ENCODE measurements at places on chromosomes 16 and 17. TPM values are rescaled to one million over a fixed set of nuclear protein-coding genes. Genes with fewer than 3 reads are reported as not detected.

- no peak for DNase-seq
Measured at GRCh38 chr17:69999253-69999652, 75.8 kb upstream of the KCNJ16 start.

DNA sequence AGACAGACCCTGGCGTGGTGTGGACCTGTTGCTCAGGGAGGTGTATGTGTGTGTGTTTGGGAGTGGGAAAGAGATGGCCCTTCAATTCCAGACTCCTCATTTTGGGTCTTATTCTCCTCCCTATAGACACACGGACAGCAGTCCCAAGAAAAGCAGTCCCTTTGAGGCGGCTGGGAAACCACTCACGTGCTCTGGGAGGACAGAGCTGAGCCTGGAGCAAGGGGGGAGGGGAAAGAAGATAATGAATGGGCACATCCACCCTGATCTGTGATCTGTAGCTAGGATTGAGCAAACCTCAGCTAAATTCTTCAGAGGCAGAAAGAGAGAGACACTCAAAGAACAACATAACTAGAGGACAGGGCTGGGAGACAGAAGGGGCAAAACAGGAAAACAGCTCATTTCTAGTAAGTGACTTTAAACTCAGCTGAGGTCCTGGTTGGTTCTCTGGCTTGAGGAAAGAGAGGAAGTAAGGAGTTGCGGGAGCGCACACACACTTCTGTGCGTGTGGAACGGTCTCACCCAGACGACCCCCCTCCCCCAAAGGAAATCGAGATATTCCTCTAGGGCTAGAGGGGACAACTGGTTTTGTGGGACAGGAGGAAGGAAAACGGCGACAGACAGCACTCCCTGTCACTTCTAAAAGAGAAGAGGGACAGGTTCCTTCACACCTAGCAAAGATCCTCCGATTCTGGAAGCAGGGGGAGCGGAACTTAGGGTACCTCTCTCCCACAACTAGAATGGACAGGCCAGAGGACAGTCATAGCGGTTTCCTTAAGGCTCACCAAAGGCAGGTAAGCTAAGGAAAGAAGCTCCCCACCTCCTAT lies 658 bp downstream of the RAB5C start:
- DNase-seq = peak; percentile 20

DNA sequence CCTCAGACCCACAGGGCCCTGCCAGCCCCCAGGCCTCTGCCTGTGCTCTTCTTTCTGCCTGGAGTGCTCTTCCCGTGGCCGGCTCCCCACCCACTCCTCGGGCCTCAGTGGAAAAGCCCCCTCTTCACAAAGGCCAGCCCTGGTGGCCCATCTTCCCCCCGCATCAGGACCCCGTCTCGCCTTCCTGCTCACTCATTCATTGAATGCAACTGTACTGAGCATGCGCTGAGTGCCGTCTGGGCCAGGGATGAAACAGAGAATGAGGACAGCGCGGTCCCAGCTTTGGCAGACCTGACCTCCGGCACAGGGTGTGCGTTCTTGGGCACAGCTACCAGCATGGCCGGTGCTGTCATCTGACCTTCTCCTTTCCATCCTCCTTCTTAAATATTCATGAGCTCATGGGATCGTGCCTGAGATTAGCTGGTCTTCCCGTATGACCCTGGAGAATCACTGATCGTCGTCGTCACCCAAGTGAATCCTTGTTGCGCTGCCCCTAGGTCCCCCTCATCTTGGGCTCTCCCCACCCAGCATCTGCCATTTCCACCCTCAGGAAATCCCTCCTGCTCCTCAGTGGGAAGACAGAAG lies 16.4 kb upstream of the OSGIN1 start:
- DNase-seq = no peak

- DNase-seq = peak; percentile 42
Measured at GRCh38 chr17:73802314-73802713, 158.1 kb upstream of the SDK2 start.

DNA sequence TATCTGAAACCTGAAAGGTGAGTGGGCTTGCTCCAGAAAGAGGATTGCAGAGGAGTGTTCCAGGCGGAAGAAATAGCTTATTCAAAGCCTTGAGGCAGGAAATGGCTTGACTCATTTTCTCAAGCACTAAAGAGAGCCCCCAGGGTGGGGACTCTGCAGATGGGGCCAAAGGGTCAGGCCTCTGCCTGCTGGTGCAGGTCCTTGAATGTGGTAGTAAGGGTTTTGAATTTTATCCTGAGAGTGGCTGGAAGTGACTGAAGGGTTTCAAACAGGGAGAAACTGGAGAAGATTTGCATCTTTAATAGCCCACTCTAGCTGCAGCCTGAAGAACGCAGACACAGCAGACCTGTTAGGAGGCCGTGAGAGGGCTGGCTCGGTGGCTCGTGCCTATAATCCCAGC lies 144.4 kb downstream of the CCT6B start:
- no peak for DNase-seq

The NPIPA1 gene
- total RNA-seq = 15.6 TPM

- no peak for DNase-seq
Measured at GRCh38 chr16:89346869-89347268, 129.4 kb downstream of the ZNF778 start.

The MRPL12 gene
- total RNA-seq = 12.6 TPM

DNA sequence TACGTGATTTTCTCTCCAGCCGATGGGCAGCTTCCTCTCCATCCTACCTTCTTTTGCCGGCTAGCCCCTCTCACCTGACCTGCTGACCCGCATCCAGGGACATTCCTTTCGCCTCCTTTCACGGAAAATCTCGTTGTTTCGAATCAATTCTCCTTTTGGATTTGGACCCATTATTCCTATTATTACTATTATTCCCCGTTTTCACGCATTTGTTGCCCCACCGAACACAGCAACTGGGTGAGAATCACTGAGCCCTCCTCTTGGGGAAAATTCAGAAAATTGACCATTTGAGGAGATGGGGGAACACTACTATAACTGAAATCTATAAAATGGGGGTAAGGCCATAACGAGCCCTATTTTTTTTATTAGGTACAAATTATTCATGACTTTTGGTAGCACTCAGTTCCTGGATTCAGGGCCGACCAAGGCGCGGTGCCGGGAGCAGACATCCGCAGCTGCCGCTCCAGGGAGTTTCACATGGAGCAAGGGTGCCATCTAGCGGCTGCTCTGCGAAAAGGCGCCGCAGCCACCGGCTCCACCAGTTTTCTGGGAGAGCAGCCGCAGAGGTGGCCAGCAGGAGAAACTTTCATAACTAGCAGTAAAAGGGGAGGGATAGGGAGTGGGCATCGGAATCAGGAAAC lies 3.3 kb upstream of the HOXB8 start:
- DNase-seq = peak; percentile 77

GRCh38 chr17:35345445-35345925 lies 27.9 kb downstream of the SLFN11 start:
- DNase-seq = no peak

The TBX6 gene
- 0.10 TPM for total RNA-seq

The COG1 gene
- 18.3 TPM for total RNA-seq

DNA sequence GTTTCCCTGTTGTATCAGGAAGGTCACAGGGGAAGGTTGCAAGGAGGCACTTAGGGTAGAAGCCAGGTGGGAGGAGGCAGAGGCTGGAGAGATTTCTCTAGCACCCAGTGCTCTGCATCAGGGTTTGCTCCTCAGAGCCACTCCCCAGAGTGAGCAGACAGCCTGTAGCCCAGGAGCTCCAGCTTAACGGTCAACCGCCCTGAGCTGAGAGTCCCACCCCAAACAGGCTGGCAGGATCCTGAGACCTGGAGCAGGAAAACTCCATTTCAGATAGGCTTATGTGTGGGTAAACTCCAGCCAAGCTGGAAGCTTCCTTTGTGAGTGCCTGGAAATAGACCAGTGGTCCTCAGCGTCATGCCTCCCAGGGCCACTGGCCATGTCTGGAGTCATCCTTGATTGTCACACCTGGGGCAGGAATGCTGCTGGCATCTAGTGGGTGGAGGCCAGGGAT lies 37.9 kb downstream of the MPRIP start:
- no peak for DNase-seq

GRCh38 chr17:50170662-50171370 lies 5.0 kb downstream of the SGCA start:
- DNase-seq = peak; percentile 50

DNA sequence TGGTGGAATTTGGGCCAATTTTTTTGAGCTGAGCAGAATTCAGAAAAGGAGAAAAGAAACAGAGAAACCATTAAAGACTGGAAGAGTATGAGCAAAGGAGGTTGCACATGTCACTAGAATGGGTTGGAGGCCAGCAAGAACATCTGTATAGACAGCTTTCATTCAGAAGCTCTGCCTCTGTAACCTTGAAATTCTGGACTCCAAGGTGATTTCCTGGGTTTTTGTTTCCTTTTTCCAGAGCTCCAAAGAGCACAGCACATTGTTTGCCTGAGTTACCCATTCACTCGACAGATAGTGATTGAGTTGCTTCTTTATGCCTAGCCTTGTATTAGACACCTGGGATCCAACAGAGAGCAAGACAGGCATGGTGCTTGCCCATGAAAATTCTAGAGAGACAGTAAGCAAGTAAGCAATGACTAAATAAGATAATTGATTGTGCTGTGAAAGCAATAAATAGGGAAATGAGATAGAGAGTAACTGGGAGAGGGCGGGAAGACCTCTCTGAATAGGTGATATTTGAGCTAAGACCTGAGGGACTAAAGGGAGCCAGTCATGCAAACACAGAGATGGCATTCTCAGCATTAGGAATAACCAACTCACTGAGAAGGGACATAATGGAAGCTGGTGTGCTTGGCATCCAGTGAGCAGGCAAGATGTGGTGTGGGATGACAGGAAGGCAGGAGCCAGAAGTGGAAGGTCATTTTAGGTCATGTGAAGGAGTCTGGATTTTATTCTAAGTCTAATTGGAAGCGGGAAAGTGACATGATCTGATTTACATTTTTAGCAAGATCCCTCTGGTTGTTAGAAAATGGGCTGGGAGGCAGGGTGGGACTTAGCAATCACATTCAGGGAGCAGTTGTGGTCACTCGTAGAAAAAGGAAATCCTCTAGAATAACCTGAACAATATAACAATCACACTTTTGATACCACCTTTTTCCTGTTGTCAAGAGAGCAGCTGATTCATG lies 197.5 kb downstream of the HS3ST3A1 start:
- DNase-seq = no peak

GRCh38 chr16:68096491-68096890 lies 11.3 kb downstream of the NFATC3 start:
- DNase-seq = no peak

DNA sequence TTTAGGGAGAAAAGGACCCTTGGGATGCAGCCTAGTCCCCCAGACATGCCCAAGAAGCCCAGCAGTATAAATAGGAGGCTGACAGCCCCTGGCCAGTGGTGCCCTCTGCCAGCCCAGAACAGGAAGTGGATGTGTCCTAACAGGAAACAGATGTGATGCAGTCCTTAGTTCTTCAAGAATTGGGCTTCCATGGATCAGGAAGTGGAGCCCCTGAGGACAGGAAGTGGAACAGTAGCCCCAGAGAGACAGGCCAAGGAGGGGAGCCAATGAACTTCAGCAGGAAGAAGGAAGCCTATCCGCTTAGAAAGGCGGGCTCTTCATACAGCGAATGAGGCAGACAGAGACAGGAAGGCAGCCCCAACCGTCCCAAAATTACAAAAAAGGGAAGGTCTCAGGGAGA lies 7.2 kb downstream of the CTF1 start:
- DNase-seq = peak; percentile 35

GRCh38 chr16:58767581-58767980 lies 33.5 kb upstream of the GOT2 start:
- DNase-seq = no peak

DNA sequence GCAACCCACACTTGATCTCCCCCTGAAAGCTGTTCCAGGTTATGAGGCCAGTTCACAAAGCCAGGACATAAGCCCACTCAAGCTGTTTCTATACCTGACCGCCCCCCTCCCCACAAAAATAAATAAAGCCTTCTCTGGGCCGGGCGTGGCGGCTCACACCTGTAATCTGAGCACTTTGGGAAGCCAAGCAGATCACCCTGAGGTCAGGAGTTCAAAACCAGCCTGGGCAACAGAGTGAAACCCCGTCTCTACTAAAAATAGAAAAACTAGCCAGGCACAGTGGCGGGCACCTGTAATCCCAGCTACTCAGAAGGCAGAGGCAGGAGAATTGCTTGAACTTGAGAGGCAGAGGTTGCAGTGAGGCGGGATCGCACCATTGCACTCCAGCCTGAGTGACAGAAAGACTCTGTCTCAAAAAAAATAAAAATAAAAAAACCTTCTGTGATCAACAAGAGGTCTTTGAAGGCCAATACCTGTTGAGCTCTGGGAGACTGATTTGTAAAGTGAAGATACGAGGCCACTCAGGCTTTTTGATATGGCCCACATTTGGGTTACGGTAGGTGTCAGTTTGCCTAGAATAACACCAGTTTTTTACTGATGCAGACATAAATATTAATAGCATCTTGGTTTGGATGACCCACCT lies 2.2 kb downstream of the KDM8 start:
- DNase-seq = no peak

GRCh38 chr17:34726536-34727384 lies 147.4 kb downstream of the TMEM132E start:
- peak; percentile 57 for DNase-seq

The KRTAP3-2 gene
- not detected for total RNA-seq

The CDH13 gene
- total RNA-seq = 65.6 TPM

- peak; percentile 16 for DNase-seq
Measured at GRCh38 chr16:17567455-17567854, 96.7 kb upstream of the XYLT1 start.

All from RPMI7951 (cell line).